ENCODE measurements at places on chromosomes 1 and 21. TPM values are rescaled to one million over a fixed set of nuclear protein-coding genes. Genes with fewer than 3 reads are reported as not detected.

Gene FCN3
- 3.6 TPM for total RNA-seq

Gene TGFB2
- 107 TPM for total RNA-seq

Gene PDPN
- 22.8 TPM for total RNA-seq

Gene RIPPLY3
- total RNA-seq, result not detected

DNA sequence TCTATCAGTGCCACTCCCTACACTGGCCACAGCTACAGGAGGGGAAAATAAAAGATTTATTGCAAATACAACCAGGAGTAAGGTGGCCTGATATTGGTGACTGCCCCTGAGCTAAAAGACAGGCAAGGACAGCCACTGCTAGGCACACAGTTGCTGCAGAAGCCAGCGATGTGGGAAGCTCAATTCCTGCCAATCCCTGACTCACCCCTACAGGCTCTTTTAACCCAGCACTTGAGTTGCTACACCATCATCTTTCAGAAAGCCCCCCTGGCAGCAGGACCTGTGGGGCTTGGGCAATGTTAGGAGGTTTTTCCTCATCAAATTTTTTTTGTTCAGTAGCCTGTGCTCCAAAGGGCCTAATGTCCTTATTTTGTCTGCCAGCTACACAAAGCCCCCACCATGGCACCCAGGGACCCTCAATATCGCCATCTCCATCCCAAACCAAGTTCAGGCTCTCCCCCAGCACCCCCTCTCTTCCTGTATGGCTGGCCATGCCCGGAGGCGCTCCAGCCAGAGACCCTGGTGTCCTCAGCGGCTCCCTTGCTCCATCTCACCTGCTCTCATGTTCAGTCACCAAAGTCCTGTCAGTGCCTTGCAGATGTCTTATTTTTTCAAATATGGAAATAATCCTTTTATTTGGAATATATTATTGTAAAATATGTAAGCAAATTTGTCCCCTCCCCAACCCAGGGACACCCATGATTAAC is 13.4 kb downstream of the CLEC20A start:
- H3K27me3 ChIP-seq, result no peaks in the 10 kb centered on the region
- H3K27ac ChIP-seq, result no peak overlapping the region
- no peak overlapping the region for H3K4me3 ChIP-seq

DNA sequence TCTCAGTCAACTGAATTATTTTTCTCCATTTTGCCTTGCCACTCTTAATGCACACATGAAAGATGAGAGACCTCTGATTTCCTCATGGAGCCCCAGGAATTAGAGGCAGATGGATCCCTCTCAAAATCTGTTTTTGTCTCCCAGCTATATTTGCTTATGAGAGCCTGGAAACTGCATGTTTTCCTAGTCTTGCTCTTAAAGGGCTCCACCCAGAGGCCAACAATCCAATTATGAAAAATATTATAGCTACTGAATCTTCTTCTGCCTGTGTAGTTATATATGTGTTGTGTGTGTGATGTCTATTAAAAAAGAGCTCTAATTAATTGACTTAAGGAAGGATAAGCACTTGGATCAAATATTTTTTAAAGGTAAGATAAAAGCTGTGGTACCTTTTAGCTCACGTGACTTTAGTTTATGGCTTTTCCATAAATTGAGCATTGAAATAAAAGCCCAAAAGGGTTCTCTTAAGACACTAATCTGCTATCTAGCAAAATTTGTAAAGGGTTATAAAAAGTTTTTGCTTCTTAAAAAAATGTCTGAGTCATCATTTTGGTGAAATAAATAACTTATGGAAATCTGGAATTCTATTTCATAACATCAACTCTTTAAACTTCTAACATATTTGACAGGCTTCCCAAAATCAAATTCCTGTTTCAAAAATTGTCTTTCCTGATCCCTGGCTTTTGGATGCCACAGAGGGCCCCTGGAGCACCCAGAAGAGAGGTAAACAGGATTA is 31.2 kb upstream of the TSPEAR start:
- peak; percentile 30 for DNase-seq
- no peak overlapping the region for H3K27ac ChIP-seq
- no peaks in the 10 kb centered on the region for H3K4me1 ChIP-seq
- no peak overlapping the region for H3K4me3 ChIP-seq
- H3K27me3 ChIP-seq, result no peaks in the 10 kb centered on the region
- no peaks in the 10 kb centered on the region for H3K36me3 ChIP-seq

GRCh38 chr1:192575499-192576189 is at the start of gene RGS1:
Gene RGS1 (plus strand): TSS chr1:192575773. CDS start chr1:192575793, 20 bp downstream.
- no peak within 1 kb of the TSS for H3K27ac ChIP-seq
- no peaks in the 10 kb centered on the region for H3K4me1 ChIP-seq
- no peak within 1 kb of the TSS for H3K4me3 ChIP-seq
- no peak for DNase-seq

GRCh38 chr1:204503913-204504519 is 9.4 kb upstream of the PIK3C2B start:
- DNase-seq, result no peak
- H3K27ac ChIP-seq, result no peak overlapping the region
- H3K4me1 ChIP-seq, result no peaks in the 10 kb centered on the region
- H3K36me3 ChIP-seq, result no peaks in the 10 kb centered on the region

- DNase-seq, result no peak
- no peak overlapping the region for H3K4me3 ChIP-seq
- H3K27me3 ChIP-seq, result no peaks in the 10 kb centered on the region
- H3K27ac ChIP-seq, result no peak overlapping the region
- no peaks in the 10 kb centered on the region for H3K4me1 ChIP-seq
These were observed 2.9 kb upstream of the PRAMEF12 start for GRCh38 chr1:12770620-12771019.

GRCh38 chr1:240337781-240338180 is 246.1 kb downstream of the FMN2 start:
- H3K4me1 ChIP-seq, result peaks cover 14% of the 10 kb centered on the region
- no peak overlapping the region for H3K4me3 ChIP-seq
- peak; percentile 48 for DNase-seq
- H3K27me3 ChIP-seq, result no peaks in the 10 kb centered on the region
- peak overlapping the region; percentile 5 for H3K27ac ChIP-seq
- no peaks in the 10 kb centered on the region for H3K36me3 ChIP-seq

DNA sequence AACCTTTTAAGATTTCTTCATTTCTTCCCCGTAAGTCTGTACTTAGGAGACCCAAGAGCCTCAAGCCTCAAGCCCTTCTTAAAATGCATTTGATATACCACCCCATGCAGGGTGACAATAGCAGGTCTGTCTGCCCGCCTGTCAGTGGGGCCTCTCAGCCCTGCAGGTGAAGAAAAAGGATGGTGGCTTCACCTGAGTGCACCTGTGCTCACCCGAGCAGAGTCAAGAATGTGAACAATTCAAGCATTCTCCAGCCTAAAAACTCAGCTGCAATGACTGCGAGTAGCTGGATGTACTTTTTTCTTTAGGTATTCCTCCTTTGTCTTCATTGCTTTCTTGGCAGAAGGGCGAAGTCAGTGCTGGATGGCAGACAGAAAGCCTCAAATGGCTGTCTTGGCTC is 203.3 kb downstream of the LMX1A start:
- no peak for DNase-seq
- H3K27ac ChIP-seq, result no peak overlapping the region
- no peaks in the 10 kb centered on the region for H3K36me3 ChIP-seq
- no peaks in the 10 kb centered on the region for H3K4me1 ChIP-seq
- H3K4me3 ChIP-seq, result no peak overlapping the region

GRCh38 chr21:44632067-44632466 is 5.1 kb upstream of the KRTAP10-10 start:
- no peak for DNase-seq
- no peak overlapping the region for H3K27ac ChIP-seq
- H3K4me1 ChIP-seq, result no peaks in the 10 kb centered on the region

DNA sequence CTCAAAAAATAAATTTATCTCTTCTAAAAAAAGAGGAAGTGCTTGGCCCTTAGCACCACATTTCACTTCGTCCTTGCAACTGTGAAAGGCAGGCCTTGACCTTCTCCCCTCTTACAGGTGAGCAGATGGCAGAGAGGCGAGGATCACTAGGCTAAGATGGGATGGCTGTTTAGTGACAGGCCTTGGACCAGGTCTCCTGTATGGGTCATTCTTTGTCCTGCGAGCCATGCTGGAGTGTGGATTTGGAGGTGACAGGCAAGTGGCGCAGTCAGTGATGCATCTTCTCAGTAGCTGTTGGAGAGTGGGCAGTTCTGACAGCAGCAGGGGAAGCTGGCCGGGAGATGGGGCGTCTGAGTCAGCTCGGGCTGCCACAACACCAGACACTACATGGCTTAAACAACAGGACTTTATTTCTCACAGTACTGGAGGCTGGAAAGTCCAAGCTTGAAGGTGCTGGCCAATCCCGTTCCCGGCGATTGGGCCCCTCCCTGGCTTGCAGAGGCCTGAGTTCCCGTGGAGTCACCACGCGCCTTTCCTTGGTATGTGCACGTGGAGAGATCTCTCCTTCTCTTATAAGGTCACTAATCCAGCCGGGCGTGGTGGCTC is 16.5 kb downstream of the SLC27A3 start:
- peaks cover 5% of the 10 kb centered on the region for H3K4me1 ChIP-seq
- H3K27ac ChIP-seq, result no peak overlapping the region
- H3K4me3 ChIP-seq, result no peak overlapping the region
- peak; percentile 41 for DNase-seq
- H3K27me3 ChIP-seq, result no peaks in the 10 kb centered on the region

- H3K27ac ChIP-seq, result no peak overlapping the region
- no peaks in the 10 kb centered on the region for H3K27me3 ChIP-seq
These were observed 21.5 kb downstream of the CDC73 start for GRCh38 chr1:193143285-193143684.

GRCh38 chr21:42652527-42653230 is 742 bp upstream of the PDE9A start:
- no peaks in the 10 kb centered on the region for H3K36me3 ChIP-seq
- H3K4me3 ChIP-seq, result peak overlapping the region; percentile 33
- H3K27me3 ChIP-seq, result no peaks in the 10 kb centered on the region
- H3K27ac ChIP-seq, result no peak overlapping the region
- peak; percentile 45 for DNase-seq

- peak; percentile 36 for DNase-seq
- H3K27me3 ChIP-seq, result no peaks in the 10 kb centered on the region
- H3K36me3 ChIP-seq, result no peaks in the 10 kb centered on the region
These were observed 33.6 kb upstream of the THEM4 start for GRCh38 chr1:151942882-151943281.

GRCh38 chr1:44786138-44786840 is 1.7 kb downstream of the BEST4 start:
- H3K36me3 ChIP-seq, result no peaks in the 10 kb centered on the region
- H3K4me1 ChIP-seq, result peaks cover 4% of the 10 kb centered on the region
- peak overlapping the region; percentile 10 for H3K4me3 ChIP-seq

DNA sequence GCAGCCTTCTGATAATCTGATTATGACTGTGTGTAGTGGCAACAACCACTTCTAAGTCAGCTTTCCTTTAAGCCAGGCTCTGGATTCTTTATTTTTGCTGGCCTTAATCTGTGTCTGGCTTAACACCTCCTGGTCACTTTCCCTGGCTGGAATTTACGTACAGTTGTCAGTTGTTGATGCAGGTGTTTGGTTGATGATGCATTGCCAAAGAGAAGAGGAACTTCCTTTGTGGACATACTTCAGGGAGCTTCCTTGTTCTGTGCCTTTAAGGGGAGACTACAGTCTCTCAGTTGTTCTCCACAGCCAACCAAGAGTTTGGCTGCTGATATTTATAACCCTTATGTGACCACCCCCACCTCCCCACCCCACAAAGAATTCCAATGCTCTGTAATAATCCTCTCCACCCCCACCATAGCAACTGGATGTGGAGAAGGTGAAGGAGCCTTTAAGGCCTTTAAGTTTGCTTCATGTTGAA is 96.0 kb upstream of the BMP8A start:
- H3K4me1 ChIP-seq, result peaks cover 76% of the 10 kb centered on the region
- peak overlapping the region; percentile 2 for H3K4me3 ChIP-seq
- DNase-seq, result peak; percentile 78

GRCh38 chr1:1540090-1540817 is at the start of gene TMEM240:
Gene TMEM240 (minus strand): TSS chr1:1540624. CDS start chr1:1540346, 278 bp downstream.
- peak within 1 kb of the TSS; percentile 76 for H3K4me3 ChIP-seq
- H3K27ac ChIP-seq, result peak within 1 kb of the TSS; percentile 34
- H3K36me3 ChIP-seq, result peaks cover 6% of the 10 kb centered on the region
- no peaks in the 10 kb centered on the region for H3K27me3 ChIP-seq
- DNase-seq, result peak; percentile 89
- H3K4me1 ChIP-seq, result peaks cover 12% of the 10 kb centered on the region

DNA sequence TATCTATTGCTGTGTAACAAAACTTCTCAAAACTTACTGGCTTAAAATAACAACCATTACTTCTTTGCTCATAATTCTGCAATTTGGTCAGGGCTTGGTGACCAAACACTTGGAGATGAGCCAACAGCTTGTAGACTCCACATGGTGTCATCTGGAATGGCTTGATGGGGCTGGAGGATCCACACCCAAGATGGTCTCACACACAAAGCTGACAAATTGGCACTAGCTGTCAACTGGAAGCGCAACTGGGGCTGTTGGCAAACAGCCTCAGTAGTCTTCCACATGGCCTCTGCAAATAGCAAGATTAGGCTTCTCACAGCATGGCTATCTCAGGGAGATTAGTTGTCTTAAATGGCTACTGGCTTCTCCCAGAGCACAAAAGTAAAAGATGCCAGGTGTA is 27.1 kb upstream of the MTF2 start:
- no peak overlapping the region for H3K27ac ChIP-seq
- H3K36me3 ChIP-seq, result no peaks in the 10 kb centered on the region
- no peak overlapping the region for H3K4me3 ChIP-seq
- H3K4me1 ChIP-seq, result no peaks in the 10 kb centered on the region
- H3K27me3 ChIP-seq, result no peaks in the 10 kb centered on the region
